GM23338 (cell line): ENCODE measurements at places on chromosomes 6 and 20.

- no peak for DNase-seq
These were observed 191.4 kb downstream of the TENT5A start for GRCh38 chr6:81561071-81561564.

GRCh38 chr6:166728884-166729530 lies 102.0 kb upstream of the RPS6KA2 start:
- DNase-seq: no peak

DNA sequence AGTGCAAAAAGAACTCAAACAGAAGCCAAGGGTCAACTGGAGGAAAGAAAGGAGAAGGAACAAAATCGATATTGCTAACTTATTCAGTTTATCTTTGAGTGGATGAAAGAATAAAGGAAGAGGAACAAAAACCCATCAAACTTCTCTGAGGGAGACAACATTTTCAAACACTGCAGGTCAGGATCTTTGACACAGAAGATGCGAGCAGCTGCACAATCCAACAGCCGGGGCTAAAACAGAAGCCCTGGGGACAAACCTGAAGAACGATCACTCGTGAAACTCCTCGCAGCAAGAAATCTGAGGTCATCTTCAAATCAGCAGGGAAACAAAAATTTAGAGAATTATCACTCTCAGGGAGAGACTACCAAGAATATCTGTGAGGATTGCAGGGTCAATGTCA lies 14.2 kb downstream of the SLC23A2 start:
- DNase-seq: no peak

GRCh38 chr6:129695373-129696027 lies 14.5 kb downstream of the ARHGAP18 start:
- no peak for DNase-seq

DNA sequence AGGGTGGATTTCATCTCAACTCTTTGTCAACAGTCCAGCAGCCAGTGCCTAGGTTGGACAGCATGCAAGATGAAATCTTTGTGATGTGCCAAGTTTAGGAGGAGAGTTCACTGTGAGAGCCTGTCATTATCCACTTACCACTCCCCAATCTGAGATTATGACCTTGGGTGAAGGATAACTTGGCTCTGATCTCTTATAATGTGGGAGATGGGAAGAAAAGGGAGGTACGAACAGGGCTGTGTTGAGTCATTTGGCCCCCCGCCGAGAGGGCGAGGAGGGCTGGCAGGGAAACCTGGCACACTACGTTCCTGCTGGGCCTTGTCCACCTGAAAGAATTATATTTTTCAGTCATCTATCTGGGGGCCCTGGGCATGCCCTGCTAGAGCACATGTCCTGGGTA lies 35.8 kb downstream of the LAMA4 start:
- no peak for DNase-seq

DNA sequence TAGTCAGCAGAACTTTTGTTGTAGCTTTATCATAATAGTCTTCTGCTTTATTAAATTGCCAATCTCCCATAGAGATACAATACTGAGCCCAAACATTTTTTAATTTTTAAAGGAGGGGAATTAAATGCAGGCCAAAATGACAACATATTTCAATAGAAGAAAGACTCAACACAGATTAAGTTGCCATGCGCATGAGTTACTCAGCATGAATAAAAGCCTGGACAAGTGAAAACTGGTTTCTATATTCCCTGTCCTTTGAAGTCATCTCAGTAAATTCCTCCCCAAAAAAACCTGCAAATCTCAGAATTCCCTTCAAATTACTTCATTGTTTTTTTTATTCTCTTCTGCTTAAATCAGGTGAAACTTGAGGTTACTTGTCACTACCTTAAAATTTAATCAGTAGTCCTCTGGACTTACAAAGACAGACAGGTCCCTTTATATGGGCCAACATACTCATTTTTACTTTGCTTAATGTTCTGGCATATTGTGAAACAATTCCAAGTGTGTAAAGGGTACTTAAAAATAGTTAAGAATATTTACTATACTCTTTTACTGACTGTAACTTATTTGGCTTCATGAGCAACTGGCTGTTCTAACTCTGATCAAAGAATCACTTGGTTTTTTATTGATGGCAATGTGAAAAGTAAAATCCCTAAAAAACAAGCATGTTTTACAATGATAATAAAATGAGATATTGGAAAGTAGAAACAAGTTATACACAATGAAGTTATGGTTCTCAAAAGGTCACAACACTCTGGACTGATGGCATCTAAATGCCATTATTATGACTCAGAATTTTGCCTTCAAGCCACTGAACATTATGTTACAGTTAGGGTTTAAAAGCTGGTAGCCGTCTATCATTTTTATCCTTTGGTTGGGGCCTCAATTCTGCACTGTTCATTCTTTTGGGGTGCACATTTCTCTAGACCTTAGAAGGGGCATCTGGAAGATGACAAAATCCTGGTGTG lies 49.9 kb upstream of the COL21A1 start:
- no peak for DNase-seq

- DNase-seq: no peak
These were observed 229.8 kb downstream of the HIVEP2 start for GRCh38 chr6:142714951-142715785.

GRCh38 chr20:16205507-16205906 lies 367.7 kb downstream of the KIF16B start:
- no peak for DNase-seq

DNA sequence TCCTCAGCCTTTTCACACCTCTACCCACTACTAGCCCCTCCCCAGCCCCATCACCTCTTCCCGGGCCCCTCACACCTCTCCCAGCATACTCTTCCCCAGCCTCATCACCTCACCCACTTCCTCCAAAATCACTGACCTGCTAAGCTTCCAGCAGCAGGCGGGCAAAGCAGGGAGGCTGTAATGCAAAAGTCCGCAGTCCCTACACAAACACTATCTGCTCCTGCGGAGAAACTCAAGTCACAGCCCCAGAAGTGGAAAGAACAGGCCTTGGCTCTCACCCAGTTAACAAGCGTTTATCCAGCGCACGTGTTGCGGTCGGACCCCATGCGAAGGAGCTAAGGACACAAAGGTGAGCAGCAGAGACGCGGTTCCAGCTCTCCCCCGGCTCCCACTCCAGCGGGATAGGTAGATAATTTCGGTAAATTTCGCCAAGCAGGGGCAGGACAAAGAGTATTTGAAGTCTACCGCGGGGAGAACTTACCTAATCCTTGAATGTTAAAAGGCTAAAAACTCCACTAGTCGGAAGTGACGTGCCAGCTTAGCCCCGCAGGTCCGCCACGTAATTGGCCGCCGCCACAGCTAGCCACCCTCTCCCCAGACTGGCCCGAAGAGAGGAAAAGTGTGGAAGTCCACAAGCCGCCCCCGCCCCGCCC lies 728 bp upstream of the TRIM39 start:
- DNase-seq: peak; percentile 85

- no peak for DNase-seq
These were observed 478.5 kb downstream of the QKI start for GRCh38 chr6:163892824-163893561.

DNA sequence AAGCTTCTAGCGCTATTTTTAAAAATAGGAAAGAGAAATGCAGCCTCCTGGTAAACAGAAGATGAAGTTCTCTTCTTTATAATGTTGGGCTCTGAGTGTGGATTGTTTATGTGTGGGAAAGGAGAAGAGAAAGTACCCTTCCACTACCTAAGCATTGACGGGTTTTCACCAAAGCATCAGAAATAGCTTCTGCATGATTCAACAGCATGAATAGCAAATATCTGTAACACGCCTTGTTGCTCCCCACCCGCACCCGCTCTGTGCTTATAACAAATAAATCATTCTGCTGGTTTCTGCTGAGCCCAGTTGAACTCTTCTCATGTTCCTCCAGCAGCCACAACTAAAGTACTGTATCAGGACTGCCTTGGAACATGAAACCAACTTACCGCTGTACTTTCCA lies 20.7 kb downstream of the TXLNB start:
- DNase-seq: no peak

GRCh38 chr6:37525460-37526357 lies 26.0 kb upstream of the CCDC167 start:
- peak; percentile 81 for DNase-seq

GRCh38 chr6:108650325-108650724 lies 89.6 kb downstream of the FOXO3 start:
- DNase-seq: no peak

DNA sequence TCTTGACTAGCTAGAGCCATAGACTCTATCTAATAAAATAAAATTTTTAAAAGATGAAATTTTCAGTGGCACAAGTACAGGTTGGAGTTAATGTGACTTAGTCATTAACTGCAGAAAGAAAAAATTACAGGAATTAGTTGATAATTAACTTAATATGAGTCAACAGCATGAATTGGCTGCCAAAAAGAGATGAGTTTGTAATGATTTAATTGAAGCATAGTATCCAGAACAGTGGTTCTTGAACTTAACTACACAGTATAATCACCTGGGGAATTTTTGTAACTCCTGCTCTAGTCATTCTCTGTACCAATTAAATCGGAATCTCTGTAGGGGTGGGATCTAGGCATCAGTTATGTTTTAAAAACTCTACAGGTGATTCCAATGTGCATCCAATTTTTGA lies 46.3 kb upstream of the HMGN3 start:
- DNase-seq: no peak

GRCh38 chr6:161351858-161352257 lies 78.0 kb upstream of the AGPAT4 start:
- DNase-seq: no peak

DNA sequence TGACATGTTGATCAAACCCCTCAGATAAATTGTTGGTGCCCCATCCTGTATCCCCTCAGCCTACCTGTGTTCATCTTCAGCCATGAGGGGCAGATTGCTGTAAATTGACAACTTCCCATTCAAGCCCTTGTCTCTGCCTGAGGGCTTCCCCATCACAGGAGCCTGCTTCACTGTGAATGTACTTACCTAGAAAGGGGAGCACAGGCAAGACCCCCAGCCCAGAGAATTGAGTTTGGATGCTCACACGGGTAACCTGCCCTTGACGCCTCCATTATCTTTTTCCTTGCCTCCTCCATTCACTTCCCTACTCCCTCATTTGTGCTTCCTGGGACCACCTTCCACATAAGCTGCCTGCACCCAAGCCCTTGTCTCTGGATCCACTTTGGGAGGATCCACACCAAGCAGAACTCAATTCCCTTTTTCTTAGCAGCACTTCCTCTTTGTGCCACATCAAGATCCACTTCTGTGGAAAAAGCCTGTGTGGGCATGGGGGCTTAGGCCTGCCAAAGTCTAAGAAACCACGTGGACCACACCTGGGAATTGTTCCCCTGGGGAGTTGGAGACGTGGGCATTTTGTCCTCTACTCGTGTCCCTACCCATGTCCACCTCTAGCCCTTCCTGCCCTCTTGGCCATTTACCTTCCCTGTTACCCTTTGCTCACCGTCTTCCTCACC lies 103.4 kb upstream of the FOXA2 start:
- no peak for DNase-seq

- no peak for DNase-seq
These were observed 13.0 kb upstream of the MATN4 start for GRCh38 chr20:45320948-45321595.

GRCh38 chr20:46558511-46558959 lies 8.1 kb upstream of the OCSTAMP start:
- DNase-seq: no peak

DNA sequence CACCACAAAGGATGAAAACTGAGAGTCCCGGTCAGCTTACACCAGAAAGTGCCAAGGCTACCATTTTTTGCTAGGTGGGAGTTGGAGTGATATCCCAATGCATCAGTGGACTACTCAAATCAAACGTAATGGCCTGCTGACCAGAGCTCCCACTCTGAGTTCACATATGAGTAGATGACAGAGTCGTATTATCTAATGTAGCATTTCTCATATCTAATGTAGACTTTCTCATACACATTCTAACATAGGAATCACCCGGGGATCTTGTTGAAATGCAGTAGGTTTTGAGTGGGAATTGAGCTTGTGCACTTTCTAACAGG lies 38.4 kb upstream of the FUCA2 start:
- no peak for DNase-seq
